Stimulated activated naive CD4-positive, alpha-beta T cell treated with Interleukin-2 at 50 U/mL for 16 hours (primary cell): ENCODE measurements at places on chromosomes 4 and X.

- no peak for DNase-seq
Observed at GRCh38 chr4:10622728-10623127, 61.8 kb downstream of the CLNK start.

- DNase-seq: no peak
Observed at GRCh38 chrX:119266364-119266995, 30.4 kb downstream of the PGRMC1 start.

DNA sequence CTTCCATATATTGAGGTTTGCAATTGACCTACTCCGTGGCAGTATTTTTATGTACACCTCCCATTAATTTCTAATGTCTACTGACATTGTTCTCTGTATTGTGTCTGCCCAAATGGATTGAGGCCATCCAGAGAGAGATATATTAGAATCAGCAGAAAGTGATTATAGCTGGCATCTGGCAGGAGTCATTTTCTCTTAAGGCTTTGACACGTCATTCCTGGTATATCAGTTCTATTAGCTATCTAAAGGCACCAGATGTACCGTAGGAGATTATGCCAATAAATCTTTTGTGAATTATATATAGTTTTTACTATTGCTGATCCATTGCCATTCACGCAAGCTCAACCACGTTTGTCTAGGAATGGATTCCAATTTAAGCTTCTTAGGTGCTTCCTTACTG lies 1026.4 kb upstream of the IGFBP7 start:
- no peak for DNase-seq

DNA sequence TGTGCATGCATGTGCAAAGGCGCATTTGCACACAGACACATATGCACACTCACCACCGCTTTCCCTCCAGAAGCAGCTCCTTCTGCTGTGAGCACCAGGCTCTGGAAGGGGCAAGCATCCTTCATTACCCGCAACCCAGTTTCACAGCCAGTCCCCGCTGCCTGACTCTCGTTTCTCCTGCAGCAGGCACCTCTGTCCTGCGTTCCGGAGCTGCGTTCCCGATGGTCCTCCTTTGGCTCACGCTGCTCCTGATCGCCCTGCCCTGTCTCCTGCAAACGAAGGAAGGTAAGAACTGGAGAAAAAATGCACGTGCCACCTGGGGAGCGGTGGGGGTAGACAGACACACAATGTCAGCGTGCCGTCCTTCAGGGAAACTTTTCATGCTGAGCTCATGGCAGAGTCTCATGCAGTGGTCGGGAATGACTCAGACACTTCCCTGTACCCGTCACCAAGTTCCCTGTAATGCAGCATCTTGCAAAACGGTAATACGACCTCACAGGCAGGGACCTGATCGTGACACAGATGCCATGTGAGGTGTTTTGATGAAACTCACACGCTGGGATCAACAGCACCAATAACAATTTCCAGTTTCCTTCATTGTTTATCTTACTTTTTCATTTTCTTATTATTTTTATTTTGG lies 5.1 kb downstream of the IL3RA start:
- DNase-seq: no peak

DNA sequence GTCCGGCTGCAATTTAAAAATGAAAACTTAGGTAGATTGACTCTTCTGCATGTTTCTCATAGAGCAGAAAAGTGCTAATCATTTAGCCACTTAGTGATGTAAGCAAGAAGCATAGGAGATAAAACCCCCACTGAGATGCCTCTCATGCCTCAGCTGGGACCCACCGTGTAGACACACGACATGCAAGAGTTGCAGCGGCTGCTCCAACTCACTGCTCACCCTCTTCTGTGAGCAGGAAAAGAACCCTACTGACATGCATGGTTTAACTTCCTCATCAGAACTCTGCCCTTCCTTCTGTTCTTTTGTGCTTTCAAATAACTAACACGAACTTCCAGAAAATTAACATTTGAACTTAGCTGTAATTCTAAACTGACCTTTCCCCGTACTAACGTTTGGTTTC lies 41.0 kb downstream of the MAP7D3 start:
- no peak for DNase-seq

DNA sequence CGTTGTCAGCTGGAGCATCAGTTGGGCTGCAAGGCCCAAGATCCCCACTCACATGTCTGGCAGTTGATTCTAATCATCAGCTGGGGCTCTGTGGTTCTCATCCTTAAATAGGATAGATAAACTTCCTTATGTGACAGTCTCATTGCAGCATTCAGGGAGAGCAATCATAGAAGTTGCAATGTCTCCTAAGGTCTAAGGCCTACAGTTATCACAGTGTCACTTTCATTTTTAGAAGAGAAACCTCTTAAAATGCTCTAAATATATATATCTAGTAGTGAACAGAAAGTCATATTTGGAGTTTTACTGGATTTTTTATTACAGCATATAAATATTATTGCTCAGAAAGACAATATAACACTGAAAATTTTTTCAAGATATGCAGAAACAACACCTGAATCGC lies 226.0 kb upstream of the PPP1R2C start:
- no peak for DNase-seq

GRCh38 chr4:122163301-122163700 lies 11.2 kb downstream of the BLTP1 start:
- DNase-seq: no peak

DNA sequence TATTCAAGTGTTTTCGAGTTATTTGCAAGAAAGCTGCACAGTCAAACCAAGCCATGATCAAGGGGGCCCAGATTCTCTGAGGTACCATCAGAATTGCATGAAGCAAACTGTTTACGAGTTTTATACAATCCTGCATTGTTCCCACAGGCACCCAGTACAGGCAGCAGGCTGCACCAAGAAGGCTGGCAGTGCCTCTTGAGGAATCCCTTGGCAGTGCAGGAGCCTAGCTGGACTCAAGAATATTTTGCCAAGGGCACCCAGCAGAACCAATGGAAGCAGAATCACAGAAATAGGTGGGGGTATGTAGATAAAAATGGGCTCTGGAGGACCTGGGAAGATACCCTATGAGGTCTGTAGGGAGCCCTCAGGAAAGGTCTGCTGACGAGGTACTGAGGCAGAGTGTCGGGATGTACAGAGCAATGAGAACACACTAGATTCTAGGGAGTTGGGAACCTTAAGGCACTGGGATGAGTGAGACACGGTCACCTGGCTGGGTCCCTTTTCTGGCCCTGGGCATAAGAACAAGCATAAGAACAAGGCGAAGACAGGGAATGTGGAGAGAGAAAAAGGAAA lies 2.5 kb upstream of the PLP1 start:
- no peak for DNase-seq

GRCh38 chr4:96955226-96955625 lies 1115.3 kb downstream of the PDHA2 start:
- DNase-seq: no peak

DNA sequence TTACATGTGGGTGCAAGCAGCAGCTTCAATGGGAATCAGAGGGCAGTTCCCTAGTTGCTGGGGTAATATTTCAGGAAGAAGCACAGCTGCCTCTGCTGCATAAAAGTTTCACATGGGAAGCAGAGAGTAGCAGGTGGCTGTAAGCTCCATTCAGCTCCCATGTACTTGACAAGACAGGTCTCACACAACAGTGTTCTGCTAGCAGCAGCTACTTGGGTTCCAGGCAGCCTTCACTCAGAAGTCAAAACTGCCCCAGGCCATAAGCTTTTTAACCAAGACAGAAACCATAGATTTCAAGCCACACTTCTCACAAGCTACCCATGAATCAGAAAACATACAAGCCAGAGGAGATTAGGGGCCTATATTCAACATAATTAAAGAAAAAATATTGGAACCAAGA lies 41.4 kb upstream of the SPIN2A start:
- DNase-seq: no peak

- no peak for DNase-seq
Observed at GRCh38 chr4:74205559-74205958, 47.6 kb downstream of the MTHFD2L start.

- DNase-seq: no peak
Observed at GRCh38 chr4:73675623-73676022, 55.4 kb upstream of the RASSF6 start.

GRCh38 chr4:93029769-93030168 lies 726.0 kb downstream of the GRID2 start:
- DNase-seq: no peak

DNA sequence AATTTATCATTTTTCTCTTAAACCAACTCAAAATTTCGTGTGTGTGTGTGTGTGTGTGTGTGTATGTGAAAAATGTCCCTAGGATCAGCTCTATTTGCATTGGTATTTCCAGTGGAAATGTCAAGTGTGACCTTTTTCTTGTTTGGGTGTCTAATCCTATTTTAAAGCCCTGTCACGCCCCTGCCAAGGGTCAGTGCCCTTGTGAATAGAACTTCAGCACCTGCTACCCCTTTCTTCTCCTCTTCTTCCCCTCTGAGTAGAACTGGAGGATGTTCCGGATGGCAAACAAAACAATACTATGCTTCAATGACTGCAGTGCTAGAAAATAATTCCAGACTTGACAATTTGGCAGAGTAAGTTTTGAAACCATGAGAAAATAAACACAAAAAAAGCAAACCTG lies 67.3 kb downstream of the SPRY1 start:
- DNase-seq: no peak

- no peak for DNase-seq
Observed at GRCh38 chrX:69568828-69569227, 47.1 kb upstream of the EDA start.

- no peak for DNase-seq
Observed at GRCh38 chr4:143488687-143489086, 24.8 kb upstream of the SMARCA5 start.

GRCh38 chr4:38857354-38858096 lies 908 bp upstream of the TLR6 start:
- DNase-seq: no peak

- DNase-seq: no peak
Observed at GRCh38 chrX:110003167-110004156, 548 bp downstream of the TMEM164 start.

DNA sequence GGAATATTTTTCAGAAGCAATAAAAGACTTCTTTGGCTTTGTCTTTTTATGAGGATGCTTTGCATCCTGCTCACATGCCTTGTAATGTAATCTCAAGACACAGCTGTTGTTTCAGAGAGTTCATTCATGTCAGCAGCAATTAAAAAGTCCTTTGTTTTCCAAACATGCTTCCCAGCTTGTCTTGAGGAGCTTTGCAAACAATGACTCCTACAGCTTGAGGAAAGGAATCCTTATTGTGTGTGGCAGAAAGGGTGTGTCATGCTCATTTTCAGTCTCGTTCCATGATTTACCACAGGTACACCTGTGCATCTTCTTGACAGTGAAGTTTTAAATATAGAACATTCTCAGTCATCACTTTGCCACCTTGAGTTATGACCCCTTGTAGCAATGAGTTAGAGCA lies 139.2 kb upstream of the AADAT start:
- DNase-seq: no peak

GRCh38 chrX:84218726-84219125 lies 30.7 kb upstream of the RPS6KA6 start:
- DNase-seq: no peak

- no peak for DNase-seq
Observed at GRCh38 chrX:140848800-140849199, 139.2 kb downstream of the LINC00632 start.

DNA sequence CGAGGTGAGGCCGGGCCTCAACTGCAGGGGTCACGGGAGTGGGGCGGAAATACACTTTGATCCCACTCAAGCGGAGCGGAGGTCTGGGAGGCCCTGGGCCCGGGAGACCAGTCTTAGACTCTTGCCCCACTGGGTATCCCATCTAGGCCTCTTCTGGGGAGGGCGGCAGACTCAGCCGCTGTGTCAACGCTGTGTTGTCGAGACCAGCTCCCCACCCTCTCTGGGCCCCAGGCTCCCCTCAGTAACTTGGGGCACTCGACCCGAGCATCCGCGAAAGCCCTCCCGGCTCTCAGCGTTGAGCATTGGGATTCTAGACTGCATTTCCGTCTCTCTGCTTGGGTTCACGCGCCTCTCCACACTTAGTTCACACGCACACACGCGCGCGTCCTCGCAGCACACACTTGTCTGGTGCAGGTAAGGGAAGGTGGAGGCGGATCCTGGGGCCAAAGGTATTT lies 1.7 kb downstream of the NKX3-2 start:
- no peak for DNase-seq

- no peak for DNase-seq
Observed at GRCh38 chrX:107686792-107687191, 58.5 kb downstream of the PRPS1 start.

DNA sequence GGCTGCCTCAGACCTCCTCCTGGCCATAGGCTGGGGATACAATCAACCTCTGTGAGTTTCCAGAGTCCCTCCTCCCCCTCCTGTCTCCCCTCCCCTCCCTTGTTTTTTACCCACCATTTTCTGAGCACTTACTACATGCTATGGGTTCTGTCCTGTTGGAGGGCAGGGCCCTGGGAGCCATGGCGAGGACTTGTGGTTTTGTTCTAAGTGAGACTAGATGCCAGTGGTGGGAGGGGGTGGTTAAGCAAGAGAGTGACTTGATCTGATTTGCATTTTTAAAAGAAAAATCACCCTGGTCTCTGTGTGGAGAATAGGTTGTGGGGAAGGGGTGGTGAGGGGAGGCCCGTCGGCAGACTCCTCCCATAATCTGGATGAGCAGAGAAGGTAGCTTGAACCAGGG lies 39.5 kb downstream of the EFNB1 start:
- DNase-seq: no peak

- DNase-seq: no peak
Observed at GRCh38 chr4:38344929-38345328, 319.1 kb upstream of the KLF3 start.
